ENCODE measurements at places on chromosomes 1 and 21.

DNA sequence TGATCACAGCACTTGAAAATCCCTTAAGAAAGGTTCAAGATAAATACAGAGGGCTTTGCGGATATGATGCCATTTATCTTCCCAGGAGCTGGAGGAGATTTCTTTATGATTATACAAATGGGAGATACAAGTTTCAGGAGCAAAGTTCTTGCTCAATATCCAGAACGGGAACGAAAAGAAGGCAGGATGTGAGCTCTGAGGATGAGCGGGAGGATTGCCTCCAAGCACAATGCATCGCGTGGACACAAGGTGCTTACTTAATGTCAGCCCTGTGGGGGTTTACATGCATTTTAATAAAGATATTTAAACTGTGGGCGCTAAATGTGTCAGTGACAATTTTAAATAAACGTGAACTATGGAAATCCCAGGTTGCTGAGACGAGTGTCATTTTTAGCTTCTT lies 59.0 kb downstream of the SYT6 start:
- no peak for DNase-seq

- no peak for DNase-seq
Measured at GRCh38 chr1:228236744-228237143, 28.9 kb downstream of the OBSCN start.

GRCh38 chr1:37930246-37931101 lies 16.4 kb downstream of the INPP5B start:
- peak; percentile 6 for DNase-seq

DNA sequence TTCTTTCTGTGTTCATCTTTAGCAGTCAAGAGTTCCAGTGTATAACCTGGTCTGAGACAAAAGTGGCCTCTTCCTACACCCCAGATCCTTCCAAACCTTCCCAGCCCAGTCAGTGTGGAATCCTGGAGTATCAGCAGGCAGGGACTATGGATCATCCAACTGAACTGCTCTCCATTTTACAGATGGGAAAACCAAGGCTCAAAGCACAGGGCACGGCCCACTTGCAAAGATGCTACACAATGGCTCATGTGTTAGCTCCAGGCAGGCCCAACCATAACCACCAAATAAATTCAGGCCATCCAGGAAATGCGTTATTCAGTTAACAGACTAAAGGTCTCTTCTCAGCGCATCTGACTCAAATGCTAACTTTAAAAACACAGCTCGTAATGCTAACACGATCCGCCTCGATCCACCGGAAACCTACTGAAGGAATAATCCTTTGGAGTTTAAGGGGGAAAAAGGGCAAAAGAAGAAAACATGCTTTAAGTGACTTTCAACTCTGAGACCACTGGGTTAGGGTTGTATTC lies 7.1 kb downstream of the GLIS1 start:
- no peak for DNase-seq

DNA sequence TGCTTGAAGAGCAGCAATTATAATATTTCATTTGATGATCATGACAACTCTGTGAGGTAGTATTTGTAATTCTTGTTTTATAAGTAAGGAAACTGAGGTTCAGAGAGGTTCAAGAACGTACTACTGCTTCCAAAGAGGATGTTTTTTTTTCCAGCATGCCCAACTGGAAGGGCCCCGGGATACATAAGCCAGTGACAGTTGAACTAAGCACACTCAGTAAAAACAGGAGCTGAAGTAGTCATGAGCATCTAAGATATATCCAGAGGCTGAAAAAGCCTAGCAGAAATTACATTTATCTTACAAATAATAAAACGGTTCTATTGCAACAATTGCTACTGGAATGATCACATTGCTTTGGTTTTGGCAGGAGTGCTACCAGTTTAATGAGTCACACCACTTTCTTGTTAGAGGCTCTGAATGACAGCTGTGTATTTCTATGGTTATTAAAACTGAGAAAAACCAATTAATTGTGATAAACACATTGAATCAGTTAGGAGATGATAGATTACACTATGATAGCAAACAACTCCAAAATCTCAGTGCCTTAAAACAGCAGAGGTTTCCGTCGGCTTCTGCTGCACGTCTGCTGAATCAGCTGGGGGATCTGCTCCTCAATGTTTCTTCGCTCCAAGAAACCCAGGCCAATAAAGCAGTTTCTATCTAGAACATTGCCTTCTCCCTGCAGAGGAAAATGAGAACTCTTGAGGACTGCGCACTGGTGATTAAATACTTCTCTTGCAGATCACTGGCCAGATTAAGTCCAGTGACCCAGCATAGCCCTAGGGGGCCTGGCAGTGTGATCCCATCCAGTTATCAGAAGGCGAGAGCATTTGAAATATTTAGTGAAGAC lies 522.7 kb downstream of the PLPP3 start:
- DNase-seq, result no peak

- no peak for DNase-seq
Measured at GRCh38 chr1:224454402-224455055, 19.9 kb upstream of the WDR26 start.

DNA sequence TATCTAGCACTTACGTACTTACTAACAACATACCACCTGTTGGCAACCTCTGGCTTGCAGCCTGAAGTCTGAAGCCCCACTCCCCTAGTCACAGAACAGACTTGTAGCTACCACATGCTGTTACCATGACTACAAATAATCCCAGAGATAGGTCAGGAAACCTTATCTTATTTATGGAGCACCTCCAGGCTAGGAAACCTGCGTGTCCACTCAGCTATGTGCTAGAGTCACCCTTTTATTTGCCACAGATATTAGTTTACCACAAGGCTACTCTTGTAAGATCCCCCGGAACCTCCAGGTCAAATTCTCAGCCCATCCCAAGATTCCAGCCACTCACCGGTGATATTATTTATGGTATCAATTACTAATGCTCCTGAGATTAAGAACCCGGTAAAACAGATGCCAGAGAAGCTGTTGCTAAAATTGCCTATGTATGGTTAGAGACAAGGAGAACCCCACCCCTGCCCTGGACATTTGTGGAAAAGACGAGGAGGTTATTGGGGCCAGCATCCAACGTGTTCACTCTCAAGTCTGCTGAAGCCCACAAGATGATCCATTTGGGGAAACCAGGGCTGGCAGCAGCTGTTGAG lies 116.5 kb downstream of the TBX15 start:
- no peak for DNase-seq
